ENCODE measurements at places on chromosomes 6 and 20. TPM values are rescaled to one million over a fixed set of nuclear protein-coding genes. Genes with fewer than 3 reads are reported as not detected.

The SLC17A4 gene
- not detected for total RNA-seq

The OSBPL2 gene
- total RNA-seq = 49.5 TPM

The ATP9A gene
- 0.07 TPM for total RNA-seq

The ULBP1 gene
- total RNA-seq = 0.77 TPM

The ARFGEF3 gene
- total RNA-seq = 0.11 TPM

The REM1 gene
- not detected for total RNA-seq

The STMND1 gene
- 0.43 TPM for total RNA-seq

The TNFRSF21 gene
- total RNA-seq = 1.8 TPM

The RAD21L1 gene
- 0.25 TPM for total RNA-seq

The GSTA5 gene
- not detected for total RNA-seq

The RNF39 gene
- not detected for total RNA-seq

The DDX43 gene
- 0.58 TPM for total RNA-seq

The CCNC gene
- 35.2 TPM for total RNA-seq

Data from activated naive CD4-positive, alpha-beta T cell treated with anti-CD3 and anti-CD28 coated beads, Interleukin-2, amount 50 U/mL, for 72 hours (primary cell).